ENCODE measurements at places on chromosomes 1 and 21.

- DNase-seq, result no peak
These were observed 1.8 kb downstream of the ZNF362 start for GRCh38 chr1:33257772-33258712.

- no peak for DNase-seq
These were observed 7.7 kb upstream of the PAFAH2 start for GRCh38 chr1:26005434-26006105.

DNA sequence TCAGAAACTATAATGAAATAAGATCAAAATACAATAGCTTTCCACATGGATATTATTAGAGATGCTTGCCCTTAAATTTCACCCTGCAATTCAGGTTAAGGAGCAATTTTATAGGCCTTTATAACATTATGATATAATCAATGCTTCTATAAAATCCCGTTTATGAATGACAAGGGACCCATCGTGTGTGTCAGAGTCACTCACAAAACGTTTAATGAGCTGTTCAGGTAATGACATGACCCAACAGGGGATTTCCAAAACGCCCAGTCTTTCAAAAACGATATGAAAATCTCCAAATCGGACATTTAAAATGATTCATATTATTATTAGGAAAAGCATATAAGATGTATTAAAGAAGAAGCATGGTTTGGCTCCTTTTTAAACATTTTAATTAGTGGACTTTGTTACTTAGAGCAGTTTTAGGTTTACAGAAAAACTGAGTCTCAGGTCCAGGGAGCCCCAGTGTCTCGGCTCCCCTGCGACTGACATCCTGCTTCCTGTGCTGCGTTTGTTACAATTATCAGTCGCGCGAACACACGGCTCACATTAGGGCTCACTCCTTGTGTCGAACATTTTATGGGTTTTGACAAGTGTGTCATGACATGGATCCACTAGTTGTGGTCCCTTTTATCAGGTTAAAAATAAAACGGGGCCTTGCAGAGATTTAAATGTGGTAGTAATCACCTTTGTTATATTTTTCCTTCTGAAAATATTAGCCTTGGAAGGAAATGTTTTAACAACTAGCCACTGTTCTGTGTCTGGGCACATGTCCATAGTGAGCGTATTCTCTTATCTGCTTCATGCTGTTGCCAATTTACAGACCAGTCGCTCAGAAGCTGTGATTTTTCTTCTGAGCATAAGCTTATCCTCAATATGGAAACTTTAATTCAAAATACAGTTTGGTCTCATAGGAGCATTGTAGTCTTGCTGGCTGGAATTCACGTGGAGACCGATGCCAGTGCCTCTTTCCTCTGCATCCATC lies 52.0 kb upstream of the POFUT2 start:
- DNase-seq, result no peak

- DNase-seq, result no peak
These were observed 57.5 kb downstream of the CD247 start for GRCh38 chr1:167460836-167461235.

- no peak for DNase-seq
These were observed 1.8 kb downstream of the SHC1 start for GRCh38 chr1:154968731-154969130.

- no peak for DNase-seq
These were observed 55.8 kb downstream of the NAV1 start for GRCh38 chr1:201594575-201595245.

DNA sequence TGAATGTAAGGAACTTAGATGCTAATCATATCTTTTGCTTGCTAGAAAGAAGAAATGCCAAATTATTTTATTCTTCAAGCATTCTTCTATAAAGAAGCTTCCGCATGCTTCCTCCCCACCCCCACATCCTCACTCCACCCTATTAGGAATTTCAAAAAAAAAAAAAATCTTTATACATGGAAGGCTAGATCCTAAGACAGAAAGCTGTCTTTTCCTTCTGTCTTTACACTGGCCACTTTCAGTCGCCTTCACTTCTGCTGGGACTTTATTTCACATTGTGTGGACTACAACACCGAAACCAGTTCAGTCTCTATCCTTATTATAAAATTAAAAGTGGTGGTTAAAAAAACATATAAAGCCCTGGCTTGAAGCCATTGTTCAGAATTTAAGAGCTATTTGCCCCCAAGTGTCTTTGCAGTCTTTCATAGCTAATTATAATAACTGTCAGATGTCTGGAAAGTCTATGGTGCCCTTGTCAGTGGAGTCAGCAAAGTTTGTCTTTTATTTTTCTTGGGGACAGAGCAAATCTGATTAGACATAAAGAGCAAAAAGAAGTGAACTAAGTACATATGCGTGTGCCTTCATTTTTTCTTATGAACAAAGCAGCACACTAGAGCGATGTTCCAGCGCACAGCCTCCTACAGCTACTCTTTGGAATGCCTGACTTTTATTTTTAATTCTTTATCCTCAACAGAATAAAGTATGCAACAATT lies 297.7 kb downstream of the PTPRC start:
- no peak for DNase-seq

DNA sequence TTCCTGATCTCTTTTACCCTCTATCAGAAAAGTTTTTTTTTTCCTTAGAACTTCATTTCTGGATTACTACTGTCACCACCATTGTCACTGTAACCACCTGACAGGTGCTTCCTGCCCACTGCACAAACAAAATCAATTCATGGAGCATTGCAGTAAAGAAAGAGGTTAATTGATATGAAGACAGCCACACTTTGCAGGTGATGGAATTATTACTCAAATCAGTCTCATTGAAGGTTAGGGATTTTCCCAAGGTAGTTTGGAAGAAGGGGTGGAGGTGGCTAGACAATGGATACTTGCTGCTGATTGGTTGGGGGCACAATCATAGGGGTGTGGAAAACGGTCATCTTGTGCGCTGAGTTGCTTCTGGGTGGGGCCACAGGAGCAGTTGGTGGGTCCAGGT lies 230.8 kb upstream of the CACYBP start:
- DNase-seq, result no peak

DNA sequence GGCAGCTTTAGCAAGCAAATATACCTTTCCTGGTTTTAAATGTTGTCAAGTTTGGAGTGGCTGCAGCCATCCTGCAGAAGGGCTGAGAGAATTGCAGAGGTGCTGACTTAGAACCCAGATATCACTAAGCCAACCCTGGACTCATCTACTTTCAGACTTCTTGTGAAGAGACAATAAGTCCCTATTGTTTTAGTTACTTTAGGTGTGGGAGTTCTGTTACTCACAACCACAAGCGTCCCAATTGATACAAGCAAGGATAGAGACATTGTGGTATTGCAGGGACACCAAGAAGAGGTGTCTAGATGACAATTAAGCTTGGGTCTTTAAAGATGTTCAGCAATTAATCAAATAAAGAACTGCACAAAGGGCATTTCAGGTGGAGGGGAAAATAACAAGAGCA lies 8.8 kb upstream of the ETV3 start:
- DNase-seq, result no peak

- DNase-seq, result no peak
These were observed 14.4 kb downstream of the CCDC190 start for GRCh38 chr1:162846256-162847212.

DNA sequence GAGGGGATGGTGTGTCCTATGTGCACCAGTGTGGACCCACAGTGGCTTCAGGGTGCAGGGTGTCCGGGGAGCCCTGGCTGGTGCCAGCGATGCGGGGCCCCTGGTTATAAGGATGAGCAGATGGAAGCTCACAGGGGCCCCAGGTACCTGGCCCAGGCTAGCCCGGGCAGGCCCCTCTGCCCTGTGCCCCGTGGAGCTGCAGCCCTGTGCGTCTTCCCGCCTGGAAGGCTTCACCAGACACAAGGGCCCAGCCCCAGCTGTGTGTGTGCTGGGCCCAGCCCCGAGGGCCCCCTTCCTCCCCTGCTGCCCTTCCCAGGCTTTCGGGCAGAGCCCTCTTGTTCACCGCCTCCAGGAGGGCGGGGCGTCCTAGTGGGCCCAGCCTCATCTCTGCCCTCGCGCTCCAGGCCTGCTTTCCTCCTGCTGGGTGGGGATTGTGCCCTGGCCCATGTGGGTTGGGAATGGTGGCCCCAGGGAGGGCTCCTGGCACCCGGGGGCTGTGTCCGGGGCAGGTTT lies 15.9 kb downstream of the PFKL start:
- no peak for DNase-seq

DNA sequence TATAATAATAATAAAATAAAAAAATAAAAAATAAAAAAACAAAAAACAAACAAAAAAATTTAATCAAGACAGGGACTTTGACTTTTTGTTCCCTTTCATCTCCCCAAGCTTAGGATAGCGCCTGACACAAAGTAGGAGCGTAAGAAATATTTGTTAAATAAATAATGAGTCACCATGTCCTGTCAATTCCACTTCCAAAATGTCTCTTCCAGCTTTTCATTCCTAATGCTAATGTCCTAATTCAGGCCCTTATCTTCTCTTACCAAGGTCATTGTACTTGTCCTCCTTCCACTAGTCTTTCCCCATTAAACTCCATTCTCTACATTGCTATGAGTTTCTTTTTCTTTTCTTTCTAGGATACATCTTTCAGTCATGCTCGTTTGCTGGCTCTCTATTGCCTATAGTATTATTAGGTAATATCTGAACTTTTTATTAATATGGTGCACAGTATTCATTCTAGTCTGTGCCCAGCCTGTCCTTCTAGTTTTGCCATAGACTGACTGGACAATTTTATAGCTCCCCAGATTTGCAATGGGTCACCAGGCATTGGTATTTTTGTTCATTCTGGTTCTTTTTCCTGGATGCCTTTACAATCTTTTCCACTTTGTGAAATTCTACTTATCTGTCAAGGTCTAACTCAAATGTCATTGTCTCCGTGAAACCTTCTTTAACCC lies 11.4 kb downstream of the NEXN start:
- DNase-seq, result no peak

DNA sequence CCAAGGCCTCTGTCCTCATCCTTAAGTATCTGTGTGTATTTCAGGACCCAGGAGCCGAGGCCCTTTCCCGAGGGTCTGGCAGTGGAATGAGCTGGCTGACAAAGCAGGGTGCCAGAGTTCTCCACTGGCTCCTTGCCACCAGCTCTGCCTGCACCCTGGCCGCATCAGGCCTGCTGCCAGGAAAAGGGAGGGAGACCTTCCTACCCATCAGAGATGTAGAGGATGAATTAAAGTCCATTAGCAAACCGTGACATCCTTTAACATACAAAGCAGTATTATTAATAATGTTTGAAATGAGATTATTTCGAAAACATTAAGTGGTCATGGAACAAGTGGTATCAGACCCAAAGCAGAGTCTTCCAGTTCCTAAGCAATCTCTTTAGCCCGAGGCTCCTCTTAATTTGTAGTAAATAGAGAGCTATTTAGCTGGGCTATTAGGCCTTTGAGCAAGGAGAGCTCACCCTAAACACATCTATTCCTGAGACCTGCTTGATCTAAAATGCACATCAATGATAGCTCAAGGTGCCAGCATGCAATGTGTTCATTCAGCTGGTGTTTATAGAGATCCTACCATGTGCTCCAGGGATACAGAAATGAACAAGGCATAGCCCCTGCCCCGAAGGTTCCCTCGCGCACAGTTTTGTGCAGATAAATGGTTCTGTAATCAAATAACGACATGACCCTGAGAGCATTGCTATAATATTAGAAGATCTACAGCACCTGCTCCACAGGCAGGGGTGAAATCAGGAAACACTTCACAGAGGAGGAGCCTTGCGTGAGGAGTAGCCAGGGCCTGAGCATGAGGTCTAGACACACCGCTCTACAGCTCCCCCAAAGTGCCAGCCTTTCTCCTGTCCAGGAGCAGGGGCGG lies 44.0 kb downstream of the FAM163A start:
- no peak for DNase-seq

- no peak for DNase-seq
These were observed 54.7 kb upstream of the CTPS1 start for GRCh38 chr1:40924767-40925166.

- DNase-seq, result no peak
These were observed 180.2 kb upstream of the MAP1LC3C start for GRCh38 chr1:242178924-242179708.

DNA sequence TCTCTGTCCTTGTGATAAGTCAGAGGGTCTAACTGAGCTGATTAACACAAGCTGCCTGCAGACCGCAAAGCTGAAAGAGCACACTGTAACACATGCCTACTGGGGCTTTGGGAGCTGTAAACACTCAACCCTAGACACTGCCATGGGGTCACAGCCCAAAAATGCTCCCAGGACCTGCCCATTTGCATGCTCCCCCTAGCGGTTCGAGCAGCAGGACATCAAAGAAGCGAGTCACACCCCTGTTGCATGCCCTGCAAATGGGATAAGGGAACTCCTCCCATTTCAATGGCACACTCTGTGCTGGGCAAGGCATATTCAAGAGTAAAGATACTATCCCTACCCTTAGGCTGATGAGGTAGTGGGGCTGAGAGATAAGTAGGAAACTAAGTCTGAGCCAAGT lies 22.8 kb downstream of the LCE3E start:
- no peak for DNase-seq

GRCh38 chr1:193111641-193112090 lies 6.5 kb upstream of the GLRX2 start:
- DNase-seq, result no peak

DNA sequence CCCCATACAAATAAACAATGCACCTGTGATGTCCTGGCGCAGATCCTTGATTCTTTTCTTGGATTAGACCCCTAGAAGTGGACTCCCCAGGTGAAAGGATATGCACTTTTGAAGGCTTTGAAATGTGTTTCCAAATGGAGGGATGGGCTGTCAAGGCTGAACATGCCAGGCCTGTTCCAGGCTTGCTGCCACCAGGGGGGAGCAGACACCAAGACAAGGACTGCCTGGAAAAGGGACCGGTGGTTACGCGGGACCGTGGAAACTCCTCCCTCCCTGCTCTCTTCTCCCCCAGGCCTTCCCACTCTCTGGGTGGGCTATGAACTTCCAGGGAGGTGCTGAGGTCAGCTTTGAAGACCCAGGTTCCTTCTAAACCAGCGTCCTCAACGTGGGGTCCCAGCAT lies 12.7 kb downstream of the C1QB start:
- DNase-seq, result no peak

GRCh38 chr1:74328851-74329250 lies 93.7 kb downstream of the TNNI3K start:
- no peak for DNase-seq

GRCh38 chr1:156608036-156608674 lies 6.9 kb upstream of the GPATCH4 start:
- DNase-seq, result no peak

GRCh38 chr1:226609836-226610455 lies 61.4 kb downstream of the STUM start:
- DNase-seq, result no peak

- DNase-seq, result no peak
These were observed 91.2 kb upstream of the COL24A1 start for GRCh38 chr1:86247597-86248279.

Measured in stimulated activated CD8-positive, alpha-beta memory T cell treated with anti-CD3 and anti-CD28 coated beads, Interleukin-15, amount 100 ng/mL, for 24 hours (primary cell).